ENCODE measurements at places on chromosomes 16 and 17. TPM values are rescaled to one million over a fixed set of nuclear protein-coding genes. Genes with fewer than 3 reads are reported as not detected.

GRCh38 chr17:6327007-6327406, 107.9 kb downstream of the AIPL1 start:
- DNase-seq: no peak

- DNase-seq: no peak
Measured at GRCh38 chr16:1926271-1926670, 8.1 kb upstream of the HS3ST6 start.

DNA sequence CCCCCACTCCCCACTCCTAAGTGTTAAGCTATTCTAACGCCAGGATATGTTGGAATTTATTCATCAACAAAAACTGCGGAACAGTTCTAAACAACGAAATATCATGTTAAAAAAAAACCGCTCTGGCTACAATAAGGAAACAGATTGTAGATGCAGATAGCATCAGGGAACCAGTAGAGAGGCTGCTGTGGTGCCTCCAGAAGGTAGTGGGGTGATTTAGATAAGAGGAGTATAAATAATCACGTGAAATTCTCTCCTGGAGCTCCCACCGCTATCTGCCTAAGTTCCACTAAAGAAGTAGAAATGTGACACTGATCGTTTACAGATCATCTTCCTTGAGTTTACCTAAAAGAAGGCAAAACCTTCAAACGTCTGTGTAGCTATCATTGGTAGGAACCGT, 8.0 kb downstream of the AHSP start:
- DNase-seq: no peak

- no peak for DNase-seq
Measured at GRCh38 chr16:57538235-57538721, 1.9 kb upstream of the CCDC102A start.

- no peak for DNase-seq
Measured at GRCh38 chr16:49459953-49460735, 86.5 kb downstream of the C16orf78 start.

MAF gene
- total RNA-seq: not detected

METTL16 gene
- 12.0 TPM for total RNA-seq

HOXB9 gene
- not detected for total RNA-seq

CUEDC1 gene
- total RNA-seq: 18.8 TPM

All from GM23248 (cell line).